Activated CD4-positive, alpha-beta T cell treated with anti-CD3 and anti-CD28 coated beads, Interleukin-2, amount 50 U/mL, for 48 hours (primary cell): ENCODE measurements at places on chromosomes 1 and 21.
A peak's percentile ranks its signal among the peaks of the same experiment; 100 is the strongest.

GRCh38 chr1:178501705-178502329, 5.1 kb upstream of the CLEC20A start:
- DNase-seq, result peak; percentile 73

DNA sequence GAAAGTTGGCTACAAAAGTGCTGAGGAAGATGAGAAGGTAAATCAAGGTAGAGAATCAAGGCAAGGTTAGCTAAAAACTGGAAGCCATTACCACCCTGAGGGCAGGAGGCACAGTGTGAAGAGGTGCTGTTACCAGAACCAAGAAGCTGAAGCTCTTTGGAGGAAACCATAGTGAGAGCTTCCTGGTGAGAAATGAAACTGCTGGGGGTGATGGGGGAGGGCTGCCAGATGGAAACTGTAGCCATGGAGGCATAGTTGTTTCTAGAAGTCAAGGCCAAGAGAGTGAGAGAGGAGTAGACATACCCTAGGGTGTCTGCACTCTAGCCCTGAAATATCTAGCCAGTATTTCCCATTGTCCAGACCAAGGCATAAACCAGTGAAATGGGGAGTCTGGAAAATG, 28.7 kb downstream of the IFI44 start:
- DNase-seq, result no peak

- no peak for DNase-seq
These were observed 130.0 kb upstream of the VAMP3 start for GRCh38 chr1:7640920-7641585.

GRCh38 chr1:147341246-147341645, 98.8 kb downstream of the CHD1L start:
- DNase-seq, result no peak
